Heart right ventricle (tissue), 16 donors: ENCODE measurements at places on chromosomes 12 and 14.

DNA sequence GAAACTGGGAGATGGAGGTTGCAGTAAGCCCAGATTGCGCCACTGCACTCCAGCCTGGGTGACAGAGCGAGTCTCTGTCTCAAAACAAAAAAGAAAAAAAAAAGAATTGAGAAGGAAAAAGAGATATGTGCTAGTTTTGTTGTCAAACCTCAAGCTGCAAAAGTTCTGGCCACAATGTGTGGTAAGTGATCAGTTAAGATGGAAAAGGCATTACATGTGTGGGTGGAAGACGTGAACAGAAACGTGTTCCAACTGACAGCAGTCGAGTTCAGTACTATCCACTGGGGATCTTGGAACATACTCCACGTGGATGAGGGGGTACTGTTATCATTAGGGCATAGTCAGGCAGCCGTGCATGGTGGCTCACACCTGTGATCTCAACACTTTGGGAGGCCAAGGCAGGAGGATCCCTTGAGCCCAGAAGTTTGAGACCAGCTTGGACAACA, 17.3 kb downstream of the GPR68 start:
- DNase-seq = no peak

DNA sequence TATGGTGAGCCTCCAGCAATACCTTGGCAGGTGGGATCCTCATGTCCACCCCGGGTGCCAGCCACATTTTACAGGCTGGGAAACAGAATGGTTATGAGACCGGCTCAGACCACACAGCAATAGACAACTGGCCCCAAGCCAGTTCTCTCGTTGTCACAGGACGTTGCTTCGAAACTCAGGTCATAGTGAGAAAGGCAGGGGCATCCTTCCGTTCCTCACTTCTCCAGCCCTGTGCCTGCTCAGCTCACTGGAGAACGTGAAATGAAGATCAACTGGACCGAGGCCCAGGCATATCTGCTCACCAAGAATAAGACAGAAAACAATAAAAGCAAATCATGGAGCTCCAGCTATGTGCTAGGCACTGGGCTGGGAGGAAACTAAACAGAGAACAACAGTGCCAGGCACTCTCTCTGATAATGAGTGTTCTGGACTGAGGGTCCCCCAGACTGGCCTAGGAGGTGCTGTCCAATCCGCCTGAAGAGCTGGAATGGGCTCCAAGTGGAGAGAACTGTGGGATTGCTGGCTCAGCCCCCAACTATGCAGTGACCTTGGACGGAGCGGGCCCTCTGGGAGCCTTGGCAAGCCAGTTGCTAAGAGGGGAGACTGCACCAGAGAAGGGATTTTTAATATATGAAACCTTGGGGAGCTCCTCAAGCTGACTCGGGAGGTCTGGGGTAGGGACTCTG, 18.8 kb upstream of the FAIM2 start:
- DNase-seq = peak; percentile 68

DNA sequence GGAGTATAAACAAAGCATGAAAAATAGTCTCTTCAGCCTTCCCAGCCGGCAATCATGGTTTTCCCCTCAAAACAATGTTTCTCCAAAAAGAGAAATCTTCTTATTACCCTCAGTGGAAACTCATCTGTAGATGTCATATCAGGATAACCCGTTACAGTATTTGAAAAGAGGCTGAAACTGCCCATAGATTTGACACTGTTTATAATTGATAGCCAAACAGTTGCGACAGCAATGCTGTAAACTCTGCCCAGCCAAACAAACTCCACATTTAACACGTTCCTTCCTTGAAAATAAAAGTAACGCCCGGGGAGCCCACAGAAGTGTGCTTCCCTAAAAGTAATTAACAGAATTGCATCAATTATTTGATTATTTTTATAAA, 201.3 kb upstream of the FOXN3 start:
- no peak for DNase-seq

DNA sequence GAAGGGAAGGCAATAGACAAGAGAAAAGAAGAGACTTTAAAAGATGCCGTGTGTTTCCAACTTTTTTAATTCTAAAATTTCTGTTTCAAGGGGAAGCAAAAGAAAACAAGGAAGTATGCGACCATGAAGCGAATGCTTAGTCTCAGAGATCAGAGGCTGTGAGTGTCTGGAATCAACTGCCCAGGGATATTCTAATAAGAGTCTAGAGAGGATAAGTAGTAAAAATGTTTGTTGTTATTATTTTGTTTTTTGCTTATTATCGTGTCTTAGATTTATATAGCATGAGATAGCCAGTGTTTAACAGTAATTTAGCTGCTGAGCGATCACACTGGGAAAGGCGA, 421 bp downstream of the FCF1 start:
- DNase-seq = no peak

DNA sequence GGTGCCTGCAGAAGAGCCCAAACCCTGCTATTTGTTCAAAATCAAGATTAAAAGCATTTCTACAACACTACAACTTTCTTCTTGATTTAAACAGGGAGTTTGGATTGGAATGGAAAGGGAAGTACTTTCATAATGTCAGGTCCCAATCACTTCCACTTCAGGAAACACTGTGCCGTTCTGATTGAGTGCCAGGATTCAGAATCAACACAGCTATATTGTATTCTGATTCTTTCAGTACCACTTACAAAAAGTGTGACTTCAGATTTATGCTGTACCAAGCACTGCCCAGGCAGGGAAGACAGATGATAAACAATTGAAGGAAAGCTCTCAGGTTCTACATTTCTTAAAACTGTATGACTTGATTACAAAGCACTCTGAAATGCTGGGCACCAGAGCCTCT, 3.2 kb downstream of the TDP1 start:
- no peak for DNase-seq

- no peak for DNase-seq
Measured at GRCh38 chr12:32534698-32535097, 135.3 kb downstream of the FGD4 start.
